ENCODE measurements at places on chromosomes 4 and X. TPM values are rescaled to one million over a fixed set of nuclear protein-coding genes. Genes with fewer than 3 reads are reported as not detected.
A peak's percentile ranks its signal among the peaks of the same experiment; 100 is the strongest.

DNA sequence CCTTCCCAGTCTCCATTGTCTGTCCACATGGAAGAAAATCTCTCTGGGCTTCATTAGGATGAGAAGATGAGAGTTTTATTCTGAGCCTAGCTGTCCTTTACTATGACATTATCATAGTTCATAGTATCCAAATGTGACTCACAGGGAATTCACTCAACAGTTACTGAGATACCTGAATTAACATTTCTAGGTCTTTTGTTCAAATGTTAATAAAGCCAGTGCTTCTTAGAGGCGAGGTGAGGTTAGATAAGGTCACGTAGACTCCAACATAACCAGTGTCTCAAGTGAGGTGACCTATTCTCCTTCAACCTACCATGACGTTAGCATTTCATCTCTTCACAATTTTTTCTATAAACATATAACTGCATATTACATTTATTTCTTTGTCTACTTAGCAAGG is 67.2 kb downstream of the PALLD start:
- DNase-seq, result no peak

GRCh38 chr4:45663003-45663402 is 460.9 kb downstream of the GABRG1 start:
- DNase-seq, result peak; percentile 21

GRCh38 chr4:3419836-3420605 is 21.7 kb upstream of the HGFAC start:
- DNase-seq, result no peak

- no peak for DNase-seq
These were observed 17.1 kb upstream of the GALNT7 start for GRCh38 chr4:173151496-173151895.

DNA sequence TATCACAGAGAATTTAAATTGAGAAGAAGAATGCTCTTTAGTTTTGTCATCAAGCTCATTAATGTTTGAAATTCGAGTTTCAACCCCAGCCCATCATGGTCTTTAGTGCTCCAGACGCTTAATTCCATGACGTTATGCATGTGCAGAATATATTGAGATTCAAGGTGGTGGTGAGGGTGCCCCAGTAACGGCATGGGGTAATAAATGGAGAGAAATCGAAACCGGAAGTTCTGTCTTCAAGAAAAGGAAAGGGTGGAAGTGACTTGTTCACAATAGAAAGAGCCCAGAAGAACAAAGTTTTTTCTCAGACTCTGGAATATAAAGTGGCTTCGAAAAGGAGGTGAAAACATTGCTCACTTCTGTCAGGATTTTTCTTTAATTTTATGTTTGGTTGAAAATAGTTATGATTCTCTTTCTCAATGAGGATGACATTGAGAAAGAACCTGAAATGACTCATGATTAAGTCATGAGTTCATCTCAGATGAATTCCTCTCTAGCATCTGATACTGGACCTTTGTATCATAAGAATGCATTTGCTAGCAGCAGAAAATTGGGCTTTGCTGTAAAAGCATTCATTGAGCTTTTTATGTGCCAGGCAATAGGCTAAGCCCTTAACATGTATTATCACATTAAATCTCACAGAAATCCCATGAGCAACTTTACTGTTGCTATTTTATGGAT is 779 bp upstream of the DDX60L start:
- peak; percentile 28 for DNase-seq

DNA sequence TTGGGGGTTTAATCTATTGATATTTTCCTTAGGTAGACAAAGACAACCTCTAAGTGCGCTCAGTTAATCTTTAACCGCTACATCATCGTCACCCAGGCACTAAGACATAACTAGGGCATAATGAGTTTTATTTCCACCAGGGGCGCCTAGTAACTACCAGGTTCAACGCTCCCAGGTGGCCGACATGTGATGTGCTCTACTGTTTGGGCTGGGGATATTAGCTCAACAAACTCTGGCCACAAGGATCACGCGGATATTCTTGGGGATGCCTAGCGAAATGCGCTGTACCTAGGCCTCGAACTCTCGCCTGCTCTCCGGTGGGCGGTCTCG is 915 bp upstream of the RAB33B start:
- peak; percentile 44 for DNase-seq

The RGN gene
- 37.2 TPM for polyA plus RNA-seq

The SPRY1 gene
- 91.7 TPM for polyA plus RNA-seq

The PDLIM3 gene
- 7.2 TPM for polyA plus RNA-seq

The SPANXC gene
- polyA plus RNA-seq, result not detected

Measured in right renal pelvis (tissue), 4 donors.